ENCODE measurements at places on chromosomes 2 and 18.

- no peak for DNase-seq
These were observed 321.0 kb upstream of the HS6ST1 start for GRCh38 chr2:128639693-128640092.

- no peak for DNase-seq
These were observed 85.2 kb downstream of the NDUFA10 start for GRCh38 chr2:239939736-239940483.

DNA sequence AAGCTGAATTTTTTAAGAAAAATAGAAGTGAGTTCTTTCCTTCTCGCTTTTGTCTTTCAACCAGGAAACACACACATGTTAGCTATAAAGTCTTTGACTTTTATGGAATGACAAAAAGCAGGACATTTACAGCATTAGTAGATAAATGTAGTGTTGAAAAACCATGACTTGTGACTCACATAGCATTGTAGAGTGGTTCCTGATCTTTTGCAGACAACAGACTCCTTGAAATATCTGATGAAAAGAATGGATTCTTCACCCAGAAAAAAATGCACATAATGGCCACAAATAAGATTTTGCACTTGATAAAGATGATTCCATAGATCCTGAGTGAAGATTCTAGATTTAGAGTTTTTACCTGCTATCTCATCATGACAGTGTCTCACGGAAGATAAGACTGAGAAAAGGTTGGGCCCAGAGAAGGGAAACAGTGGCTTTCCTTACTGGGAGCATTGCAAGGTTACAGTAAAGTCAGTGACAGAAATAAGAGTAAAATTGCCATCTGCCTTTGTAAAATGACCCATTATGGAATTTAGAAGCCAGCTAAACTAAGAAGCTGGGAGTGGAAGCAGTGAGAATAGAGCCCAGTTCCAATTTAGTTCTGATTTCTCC, 14.0 kb downstream of the SMARCAL1 start:
- DNase-seq: no peak

DNA sequence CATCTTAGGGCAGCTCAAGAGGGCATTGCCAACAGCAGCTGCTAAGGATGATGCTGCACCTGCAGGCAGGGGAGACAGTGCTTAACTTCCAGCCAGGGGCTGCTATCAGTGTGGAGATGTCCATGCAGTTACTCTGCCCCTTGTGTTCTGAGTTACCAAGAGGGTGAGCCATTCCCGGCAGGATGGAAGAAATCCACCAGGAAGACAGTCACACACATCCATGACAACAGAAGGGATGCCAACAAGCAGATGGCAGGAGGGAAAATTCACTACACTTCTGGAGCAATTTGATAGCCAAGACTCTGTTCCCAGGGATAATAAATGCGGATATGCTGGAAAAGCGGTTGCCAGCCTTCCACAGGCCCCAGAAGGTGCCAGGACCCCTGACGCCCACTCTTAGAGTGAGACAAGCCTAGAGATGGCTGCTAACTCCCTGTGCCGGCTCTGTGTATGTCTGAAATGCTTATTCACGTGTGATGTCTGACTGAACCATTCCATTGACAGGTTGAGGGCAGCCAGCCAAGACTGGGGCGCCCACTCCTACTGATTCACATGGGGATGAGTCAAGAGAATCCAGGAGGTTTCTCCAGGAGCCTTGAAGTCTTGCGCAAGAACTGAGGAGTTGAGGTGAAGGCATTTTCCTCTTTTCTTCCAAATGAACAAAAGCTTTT, 24.5 kb downstream of the LOXHD1 start:
- DNase-seq: no peak

DNA sequence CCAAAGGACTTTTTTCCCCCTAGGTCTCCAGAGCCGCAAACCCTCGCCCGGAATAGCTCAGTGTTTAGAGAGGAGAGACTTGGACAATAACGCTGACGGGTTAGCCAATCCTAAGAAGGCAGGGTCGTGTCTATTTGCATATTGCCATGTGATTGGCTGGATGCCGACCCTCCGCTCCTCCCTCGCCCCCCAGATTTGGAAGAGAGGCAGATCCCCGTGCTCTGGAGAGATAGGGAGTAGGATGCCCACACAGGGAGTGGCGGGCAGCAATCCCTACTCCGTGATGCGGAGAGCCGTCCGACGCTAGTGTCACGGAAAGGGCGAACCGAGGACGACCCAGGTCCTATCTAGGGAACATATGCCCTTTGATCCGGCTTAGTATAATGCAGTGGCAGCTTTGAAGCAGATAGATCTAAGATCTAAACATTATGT, 1.4 kb downstream of the WNT6 start:
- DNase-seq: no peak

- no peak for DNase-seq
These were observed 35.5 kb upstream of the PTH2R start for GRCh38 chr2:208370881-208371633.

DNA sequence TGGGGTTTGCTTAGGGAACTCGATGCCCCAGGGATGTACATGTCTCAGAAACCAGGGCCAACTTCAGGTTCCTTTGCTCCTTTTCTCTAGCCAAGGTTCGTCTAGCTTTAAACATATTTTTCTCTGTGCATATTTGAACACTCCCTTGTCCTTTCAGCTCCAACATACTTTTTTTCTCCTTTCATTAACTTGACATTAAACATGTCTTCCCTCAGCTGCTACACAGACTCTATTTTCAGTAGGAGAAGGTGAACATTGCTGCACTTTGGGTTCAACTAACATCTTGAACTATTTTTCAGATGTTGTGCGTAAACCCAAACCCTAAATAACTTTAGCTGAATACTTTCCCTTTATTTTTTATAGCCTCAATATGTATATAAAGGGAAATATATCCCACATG, 212.9 kb downstream of the MTX2 start:
- DNase-seq: no peak
